ENCODE measurements at places on chromosomes 6 and 20. TPM values are rescaled to one million over a fixed set of nuclear protein-coding genes. Genes with fewer than 3 reads are reported as not detected.

DNA sequence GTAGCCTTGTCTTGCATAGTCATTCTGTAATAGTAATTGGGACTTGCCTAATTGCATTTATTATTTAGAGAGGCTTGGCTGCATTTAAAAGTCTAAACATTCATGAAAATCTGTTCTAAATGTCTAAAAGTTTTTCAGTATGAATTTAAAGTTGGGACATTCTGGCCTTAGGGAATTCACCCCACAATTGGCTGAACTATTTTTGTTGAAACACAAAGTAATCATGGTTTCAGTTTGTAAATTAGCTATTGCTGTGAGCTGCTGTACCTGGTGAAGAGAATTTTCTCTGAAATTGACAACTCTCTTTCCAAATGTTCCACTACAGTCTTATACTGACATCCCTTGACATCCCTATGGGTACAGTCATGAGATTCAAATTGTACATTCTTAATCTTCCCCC is 253.0 kb downstream of the FARS2 start:
- DNase-seq: no peak

The HLA-DOA gene
- 8.4 TPM for total RNA-seq

- DNase-seq: no peak
These were observed 56.4 kb upstream of the MTRF1L start for GRCh38 chr6:153058909-153059308.

The NKX2-2 gene
- not detected for total RNA-seq

DNA sequence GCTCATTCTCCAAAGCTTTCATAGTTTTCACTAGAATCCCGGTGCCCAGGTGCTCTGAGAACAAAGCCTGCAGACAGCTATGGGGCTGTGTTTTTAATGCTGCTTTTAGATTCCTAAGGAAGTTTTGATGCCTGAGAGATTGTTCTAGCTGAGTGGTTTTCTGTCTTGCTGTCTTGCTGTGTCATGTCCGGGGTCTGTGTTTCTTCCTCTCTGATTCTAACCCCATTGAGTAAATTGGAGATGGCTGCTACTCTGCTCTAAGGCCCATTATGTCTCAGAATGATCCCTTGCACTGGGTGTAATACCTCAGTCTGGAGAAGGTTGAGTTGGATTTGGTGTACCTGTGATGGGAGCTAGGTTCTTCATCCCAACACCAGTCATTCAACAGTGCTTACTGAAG is 63.4 kb downstream of the ARID1B start:
- DNase-seq: no peak

DNA sequence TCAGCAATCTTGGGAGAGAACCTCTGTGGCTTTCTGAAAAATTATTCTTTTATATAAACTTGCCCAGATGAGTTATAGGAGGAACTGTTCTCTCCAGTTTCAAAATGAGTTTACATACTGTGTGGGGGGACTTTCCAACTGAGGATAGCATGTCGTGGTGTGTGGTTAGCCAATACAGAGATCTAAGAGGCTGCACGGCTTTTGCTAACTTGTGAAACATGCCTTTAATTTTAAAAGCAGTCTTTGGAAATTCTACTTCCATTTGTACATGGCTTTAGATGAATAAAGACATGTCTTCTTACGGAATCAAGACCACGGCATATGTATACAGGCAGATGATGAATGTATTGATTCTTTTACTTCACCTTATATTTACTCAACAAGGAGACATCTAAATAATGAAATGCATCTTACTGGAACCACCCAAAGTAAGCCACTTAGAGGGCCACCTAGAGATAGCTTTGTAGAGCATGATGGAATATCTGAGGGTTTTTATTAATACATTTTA is 39.8 kb downstream of the HIVEP1 start:
- no peak for DNase-seq

GRCh38 chr6:168123165-168123911 is 44.3 kb upstream of the FRMD1 start:
- DNase-seq: peak; percentile 4

The FBXO5 gene
- 3.3 TPM for total RNA-seq

DNA sequence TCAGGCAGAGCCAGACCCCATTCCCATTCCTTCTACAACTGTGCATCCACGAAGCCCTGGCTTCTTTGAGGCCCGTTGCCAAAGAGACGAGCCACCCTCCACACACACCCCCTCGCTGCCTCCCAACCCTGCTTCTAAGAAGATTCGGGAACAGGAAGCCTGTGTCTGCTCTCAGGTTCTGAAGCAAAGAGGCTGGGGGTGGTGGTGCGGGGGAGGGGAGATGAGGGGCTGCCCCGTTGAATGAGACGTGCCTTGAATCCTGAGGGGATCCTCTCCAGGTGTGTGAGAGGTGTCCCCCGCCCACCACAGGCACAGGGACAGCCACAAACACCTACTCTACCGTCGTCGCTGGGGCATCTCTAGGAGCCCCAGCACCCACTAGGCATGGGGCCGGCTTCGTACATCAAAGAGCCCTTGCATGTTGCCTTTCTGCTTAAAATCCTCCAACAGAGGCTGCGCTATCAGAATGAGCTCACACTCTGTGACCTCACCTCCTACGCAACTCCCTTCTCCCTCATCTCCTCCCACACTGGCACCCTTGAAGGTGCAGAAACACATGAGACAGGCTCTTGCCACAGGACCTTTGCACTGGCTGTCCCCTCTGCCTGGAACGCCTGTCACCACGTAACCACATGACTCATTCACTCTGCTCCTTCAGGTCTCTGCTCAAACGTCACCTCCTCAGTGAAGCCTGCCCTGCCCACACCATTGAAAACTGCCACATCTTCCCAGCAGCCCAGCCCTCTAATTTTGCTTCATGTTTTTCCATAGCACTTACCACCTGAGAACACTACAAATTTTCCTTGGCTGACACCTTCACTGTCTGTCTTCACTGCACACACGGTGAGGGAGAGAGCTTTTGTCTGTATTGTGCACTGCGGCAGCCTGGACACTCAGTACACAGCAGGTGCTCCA is 58.5 kb downstream of the PREX1 start:
- no peak for DNase-seq

DNA sequence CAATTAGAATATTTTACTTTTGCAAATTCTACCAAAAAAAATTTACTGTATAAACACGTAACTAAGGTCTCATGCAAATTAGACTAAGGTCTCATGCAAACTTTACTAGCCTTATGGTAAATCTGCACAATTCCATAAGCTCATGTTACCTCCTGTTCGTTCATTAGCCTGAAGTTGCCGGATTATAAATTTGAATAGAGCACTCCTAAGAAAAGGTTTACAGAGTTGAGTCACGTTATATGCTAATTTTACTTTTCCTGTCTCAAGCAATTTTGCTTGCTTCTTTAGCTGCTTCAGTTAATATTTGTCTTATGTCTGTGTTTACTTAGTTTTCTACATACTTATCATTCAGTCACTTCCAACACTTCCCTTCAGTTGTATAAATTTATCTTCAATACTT is 1434.0 kb upstream of the EYS start:
- no peak for DNase-seq

DNA sequence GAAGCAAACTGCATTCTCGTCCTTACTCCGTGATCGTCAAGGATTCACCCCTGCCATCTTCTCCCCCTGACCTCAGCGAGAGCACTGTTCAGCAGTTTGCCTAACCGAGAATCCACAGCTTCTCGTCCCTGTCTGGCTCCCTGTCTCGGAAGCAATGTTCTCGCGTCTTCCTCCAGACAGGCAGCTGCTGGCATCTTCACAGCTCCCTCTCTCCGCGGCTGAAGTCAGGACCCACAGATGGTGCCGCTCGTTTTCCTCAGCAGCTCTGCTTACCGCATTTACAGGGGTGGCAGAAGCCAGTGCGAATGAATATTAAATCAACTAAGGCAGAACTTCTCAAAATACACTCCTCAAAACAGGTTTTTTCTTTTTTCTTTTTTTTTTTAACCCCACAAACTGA is 18.9 kb upstream of the SLC22A2 start:
- no peak for DNase-seq

The KHDC1 gene
- total RNA-seq: 2.9 TPM

The UNC5CL gene
- 26.4 TPM for total RNA-seq

The RPS6KA2 gene
- 36.1 TPM for total RNA-seq

The SLC25A27 gene
- 28.9 TPM for total RNA-seq

GRCh38 chr6:62192593-62192992 is 93.4 kb downstream of the KHDRBS2 start:
- DNase-seq: no peak

GRCh38 chr20:57460781-57461465 is 64.0 kb downstream of the CTCFL start:
- DNase-seq: no peak

DNA sequence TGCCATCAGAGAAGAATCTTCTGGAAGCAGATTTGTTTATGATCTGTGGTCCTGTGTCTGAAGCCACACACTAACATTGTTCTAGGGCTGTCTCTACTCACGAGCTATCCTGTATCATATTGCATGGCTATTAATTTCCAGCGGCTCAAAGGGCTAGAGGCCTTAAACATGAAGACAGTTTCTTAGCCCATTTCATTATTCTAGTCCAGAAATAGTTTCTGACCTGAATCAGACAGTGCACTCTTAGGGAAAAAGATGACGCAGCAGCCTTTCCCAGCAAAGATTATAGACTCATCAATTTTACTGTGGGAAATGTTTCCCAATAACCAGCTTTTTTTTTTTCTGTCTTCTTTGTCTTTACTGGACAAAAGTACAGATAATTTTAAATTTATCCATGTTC is 105.3 kb upstream of the SUPT3H start:
- no peak for DNase-seq

DNA sequence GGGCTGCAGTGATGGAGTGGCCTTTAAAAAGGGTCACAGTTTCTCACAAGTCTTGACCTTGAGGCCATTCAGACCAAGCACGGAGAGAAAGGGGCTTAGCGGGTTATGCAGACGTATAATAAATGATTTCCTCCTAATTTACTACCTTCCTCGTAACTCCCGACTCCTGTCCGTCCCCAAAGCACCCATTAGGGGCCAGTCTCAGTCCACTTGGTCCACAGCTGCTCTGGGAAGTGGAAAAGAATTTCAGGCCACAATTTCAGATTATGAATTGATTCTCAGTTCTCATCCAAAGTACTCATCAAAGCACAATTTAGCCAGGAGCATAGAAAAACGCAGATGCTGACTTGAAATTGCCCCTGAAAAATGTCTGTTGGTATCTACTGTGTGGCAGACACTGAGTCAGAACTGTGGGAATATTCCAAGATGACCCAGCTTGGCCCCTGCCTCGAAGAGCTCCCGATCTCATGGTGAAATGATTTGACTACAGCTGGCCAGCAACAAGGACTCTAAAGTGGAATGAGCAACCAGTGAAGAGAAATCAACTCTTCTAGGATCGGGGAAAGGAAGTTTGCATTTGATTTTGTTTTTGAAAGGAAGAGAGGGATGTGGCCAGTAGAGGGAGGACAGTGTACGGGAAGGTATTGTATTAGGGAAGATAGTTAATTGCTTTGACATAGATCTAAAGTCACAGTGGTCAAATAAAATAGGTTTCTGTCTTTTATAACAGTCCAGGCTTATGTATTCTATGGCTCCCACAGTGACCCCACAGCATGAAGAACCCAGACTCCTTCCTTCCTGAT is 15.2 kb upstream of the STK35 start:
- DNase-seq: no peak

- no peak for DNase-seq
These were observed 9.8 kb upstream of the TXNDC5 start for GRCh38 chr6:7920425-7920824.

- no peak for DNase-seq
These were observed 61.7 kb upstream of the HMGN3 start for GRCh38 chr6:79296211-79296610.

DNA sequence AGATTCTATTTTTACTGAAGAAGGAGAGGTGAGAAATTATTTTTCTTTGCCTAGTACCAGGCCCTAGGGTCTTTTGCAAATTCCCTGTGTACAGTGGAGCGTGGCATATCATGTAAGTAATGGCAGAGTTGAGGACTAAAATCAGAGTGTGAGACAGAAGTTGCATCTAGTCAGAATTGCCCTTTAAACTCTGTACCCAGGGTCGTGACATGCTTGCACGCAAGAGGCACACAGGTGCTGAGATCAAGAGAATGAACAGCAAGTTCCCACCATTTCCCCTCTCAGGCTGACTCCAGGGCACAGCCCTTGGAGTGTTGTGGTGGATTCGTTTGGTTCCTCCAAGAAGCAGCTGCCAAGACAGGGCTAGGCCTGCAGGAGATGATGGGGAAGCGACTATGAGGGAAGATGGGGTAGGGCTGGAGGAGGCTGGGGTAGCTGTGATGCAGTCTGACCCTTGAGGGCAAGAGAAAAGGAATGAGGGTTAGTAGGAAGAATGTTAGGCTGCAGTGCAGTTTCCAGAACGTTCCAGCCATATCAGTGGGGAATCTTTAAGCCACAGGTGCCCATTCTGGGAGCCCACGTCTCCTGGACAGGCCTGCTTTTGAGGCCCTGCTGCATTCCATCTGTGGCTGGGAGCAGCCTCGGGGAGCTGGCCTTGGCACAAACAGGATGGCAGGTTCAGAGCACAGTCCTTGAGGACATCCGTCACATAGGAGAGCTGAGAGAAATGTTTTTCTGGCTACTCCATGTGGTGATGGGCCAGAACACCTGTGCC is 6.9 kb downstream of the NELFCD start:
- DNase-seq: no peak

GRCh38 chr6:109458774-109459531 is 3.4 kb upstream of the MICAL1 start:
- DNase-seq: no peak

DNA sequence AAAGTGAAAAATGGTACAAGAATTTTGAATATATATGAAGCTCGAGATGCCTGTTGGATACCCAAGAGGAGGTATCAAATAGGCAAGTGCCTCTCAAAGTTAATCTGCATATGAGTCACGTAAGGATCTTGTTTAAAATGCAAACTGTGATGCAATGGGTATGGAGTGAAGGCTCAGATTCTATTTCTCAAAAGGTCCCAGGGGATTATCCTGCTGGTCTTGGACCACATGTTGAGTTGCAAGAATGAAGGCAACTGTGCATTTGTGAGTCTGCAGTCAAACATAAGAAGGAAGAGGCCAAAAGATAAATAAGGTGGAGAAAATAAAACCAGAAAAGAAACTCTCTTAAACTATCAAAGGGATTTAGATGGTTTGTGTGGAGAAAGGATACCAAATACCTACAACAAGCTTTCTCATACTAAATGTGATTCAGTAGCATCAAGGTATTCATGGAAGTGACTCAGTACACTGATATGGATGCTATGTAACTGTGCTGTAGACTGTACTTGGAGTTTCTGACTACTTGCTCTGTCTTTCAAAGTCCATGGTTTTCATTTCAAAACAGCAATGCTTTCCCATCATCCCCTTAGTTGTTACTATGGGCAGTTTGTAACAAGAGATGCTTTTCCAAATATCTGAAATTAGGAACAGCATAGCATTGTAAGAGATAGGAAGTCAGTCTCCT is 106.3 kb downstream of the GFRAL start:
- no peak for DNase-seq

The FGD2 gene
- total RNA-seq: 20.5 TPM

The NOX3 gene
- total RNA-seq: not detected

The SLC2A10 gene
- total RNA-seq: 21.8 TPM

GRCh38 chr20:51910321-51911050 is 108.2 kb upstream of the SALL4 start:
- DNase-seq: no peak

The MUC21 gene
- 7.1 TPM for total RNA-seq
